D721Med (cell line): ENCODE measurements at places on chromosomes 4 and X.

- no peak for DNase-seq
Observed at GRCh38 chr4:107863416-107863815, 38.7 kb downstream of the SGMS2 start.

DNA sequence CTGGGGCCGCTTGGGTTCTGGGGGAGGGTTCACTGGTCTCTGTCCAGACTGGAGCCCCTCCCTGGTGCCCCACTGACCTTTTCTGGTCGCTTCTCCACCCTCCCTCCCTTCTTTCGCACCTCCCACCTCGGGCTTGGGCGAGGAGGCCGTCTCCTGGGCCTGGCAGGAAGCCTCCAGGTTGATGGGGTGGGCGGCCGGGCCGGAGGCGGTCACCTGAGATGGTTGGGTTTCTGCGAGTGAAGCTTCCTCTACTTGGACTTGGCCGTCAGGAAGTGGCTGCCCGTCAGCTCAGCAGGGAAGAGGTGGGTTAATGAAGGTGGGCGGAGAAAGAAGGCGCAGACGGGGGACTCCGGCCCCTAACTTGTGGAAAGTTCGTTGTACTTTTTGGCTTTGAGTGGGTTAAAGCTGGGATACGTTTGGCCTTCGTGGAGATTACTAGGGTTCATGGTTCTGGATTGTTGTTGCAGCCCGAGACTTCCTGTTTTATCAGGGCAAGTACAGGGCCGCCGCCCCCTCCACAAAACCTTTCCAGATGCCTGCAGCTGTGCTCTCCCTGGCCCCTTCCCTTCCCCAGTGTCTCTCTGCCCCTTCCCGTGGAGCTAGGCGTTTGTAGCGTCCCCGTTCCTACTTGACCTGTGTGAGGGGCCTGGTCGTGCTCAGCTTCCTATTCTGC, 1.2 kb downstream of the AKAP17A start:
- no peak for DNase-seq

GRCh38 chr4:2797545-2798305, 4.8 kb downstream of the SH3BP2 start:
- no peak for DNase-seq

- no peak for DNase-seq
Observed at GRCh38 chr4:154610582-154610981, 1.9 kb downstream of the FGG start.

DNA sequence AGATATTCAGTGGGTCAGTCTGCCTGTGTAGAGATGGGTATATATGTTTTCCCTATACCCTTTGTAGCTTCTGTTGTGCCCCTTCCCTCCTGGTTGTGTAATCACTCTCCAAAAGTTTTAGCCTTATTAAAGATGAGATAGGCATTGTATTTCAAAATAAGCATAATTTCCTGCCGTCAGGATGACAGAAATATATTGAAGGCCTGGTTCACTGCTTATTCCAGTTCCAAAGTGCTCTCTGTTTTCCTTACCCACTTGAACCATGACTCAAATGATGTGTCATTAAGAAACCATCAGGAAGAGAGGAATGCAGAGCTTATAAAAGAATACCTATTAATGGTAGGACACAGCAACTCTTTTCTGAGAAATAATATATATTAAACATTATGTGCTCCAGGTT, 178.5 kb downstream of the GABRB1 start:
- DNase-seq = no peak

DNA sequence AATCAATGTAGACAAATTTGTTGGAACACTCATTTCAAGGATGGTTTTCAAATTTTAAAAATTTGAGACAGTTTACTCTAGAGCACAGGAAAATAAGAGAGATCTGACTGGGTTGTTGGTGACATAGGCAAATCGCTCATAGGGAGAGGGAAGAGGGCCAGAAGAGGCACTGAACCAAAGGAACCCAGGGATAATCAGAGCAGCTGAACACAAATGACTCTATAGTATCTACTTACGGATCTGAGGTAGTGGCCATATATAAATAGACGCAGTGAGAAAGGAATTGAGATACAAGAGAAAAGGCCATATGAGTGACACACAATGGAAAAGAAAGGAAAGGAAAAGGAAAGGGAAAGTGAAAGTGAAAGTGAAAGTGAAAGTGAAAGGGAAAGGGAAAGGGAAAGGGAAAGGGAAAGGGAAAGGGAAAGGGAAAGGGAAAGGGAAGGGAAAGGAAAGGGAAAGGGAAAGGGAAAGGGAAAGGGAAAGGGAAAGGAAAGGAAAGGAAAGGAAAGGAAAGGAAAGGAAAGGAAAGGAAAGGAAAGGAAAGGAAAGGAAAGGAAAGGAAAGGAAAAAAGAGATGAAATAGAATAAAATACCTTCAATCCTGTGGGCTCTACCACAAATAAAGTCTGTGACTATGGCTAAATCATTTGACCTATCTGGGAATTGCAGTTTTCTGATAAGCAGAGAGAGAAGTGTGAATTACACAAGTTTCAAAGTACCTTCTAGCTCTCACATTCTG, 759.2 kb downstream of the DMD start:
- no peak for DNase-seq

DNA sequence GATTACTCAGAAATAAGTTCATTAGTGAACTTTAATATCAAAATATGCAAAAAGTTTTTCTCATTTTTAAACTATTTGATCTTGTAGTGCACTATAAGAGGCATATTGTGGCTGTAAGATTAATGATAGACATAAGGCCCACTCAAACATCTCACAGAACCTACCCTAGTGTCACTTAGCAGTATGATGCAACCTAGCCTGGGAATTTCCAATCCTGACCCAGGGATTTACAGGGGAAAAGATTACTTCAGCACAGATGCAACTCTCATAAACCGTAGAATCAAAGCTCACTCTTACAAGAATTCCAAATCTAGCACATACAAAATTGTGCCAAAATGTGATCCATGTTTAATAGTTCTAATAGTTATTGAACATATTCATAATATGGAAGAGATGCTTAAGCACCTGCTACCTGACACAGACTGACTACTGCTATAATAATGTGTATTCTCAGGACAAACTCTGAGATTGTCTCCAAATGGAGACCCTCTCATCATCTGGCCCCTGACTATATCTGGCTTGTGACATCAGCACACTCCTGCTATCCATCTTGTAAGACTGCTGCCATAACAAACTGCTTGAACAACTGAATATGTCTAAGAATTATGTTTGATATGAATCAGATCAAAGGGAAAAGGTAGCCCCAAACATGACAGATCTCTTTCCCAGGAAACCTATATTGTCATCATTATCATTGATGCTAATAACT, 271.9 kb downstream of the PABPC4L start:
- DNase-seq = no peak

GRCh38 chrX:1767026-1767425, 152.2 kb downstream of the ASMT start:
- DNase-seq = no peak
